ENCODE measurements at places on chromosomes 2 and 18. TPM values are rescaled to one million over a fixed set of nuclear protein-coding genes. Genes with fewer than 3 reads are reported as not detected.

Gene SIX2
- total RNA-seq, result not detected

Gene CFC1B
- not detected for total RNA-seq

Gene PGAP1
- 4.4 TPM for total RNA-seq

Gene DSG2
- 2.2 TPM for total RNA-seq

Gene CNGA3
- total RNA-seq, result 0.16 TPM

Gene ELOA2
- total RNA-seq, result not detected

Gene PTH2R
- not detected for total RNA-seq

Gene PSD4
- total RNA-seq, result 0.17 TPM

Gene CGREF1
- total RNA-seq, result 0.69 TPM

Gene ST8SIA3
- not detected for total RNA-seq

Gene STPG4
- 0.16 TPM for total RNA-seq

Gene SERPINB10
- not detected for total RNA-seq

Gene VPS54
- 13.1 TPM for total RNA-seq

Gene AMER3
- total RNA-seq, result under 0.01 TPM
